Left colon (tissue), 2 donors: ENCODE measurements at places on chromosomes 12 and 14. TPM values are rescaled to one million over a fixed set of nuclear protein-coding genes. Genes with fewer than 3 reads are reported as not detected.

DNA sequence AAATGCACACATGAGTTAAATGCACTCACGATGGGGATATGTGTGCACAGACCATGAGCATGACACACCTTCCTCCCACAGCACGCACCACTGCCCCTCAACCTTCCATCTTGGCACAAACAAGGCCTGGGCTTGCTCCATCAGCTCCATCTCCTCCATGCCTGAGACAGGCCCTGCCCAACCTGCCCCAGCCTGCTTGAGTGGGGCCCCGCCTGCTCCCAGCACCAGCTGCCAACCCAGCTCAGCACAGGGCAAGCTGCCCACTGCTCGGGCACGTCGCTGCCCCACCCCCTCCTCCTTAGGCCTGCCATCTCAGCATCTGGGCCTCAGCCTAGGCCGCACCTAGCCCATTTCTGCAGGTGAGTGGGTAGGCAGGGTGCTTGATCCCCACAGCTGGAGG, 27.6 kb upstream of the KRT78 start:
- peak; percentile 81 for DNase-seq

DNA sequence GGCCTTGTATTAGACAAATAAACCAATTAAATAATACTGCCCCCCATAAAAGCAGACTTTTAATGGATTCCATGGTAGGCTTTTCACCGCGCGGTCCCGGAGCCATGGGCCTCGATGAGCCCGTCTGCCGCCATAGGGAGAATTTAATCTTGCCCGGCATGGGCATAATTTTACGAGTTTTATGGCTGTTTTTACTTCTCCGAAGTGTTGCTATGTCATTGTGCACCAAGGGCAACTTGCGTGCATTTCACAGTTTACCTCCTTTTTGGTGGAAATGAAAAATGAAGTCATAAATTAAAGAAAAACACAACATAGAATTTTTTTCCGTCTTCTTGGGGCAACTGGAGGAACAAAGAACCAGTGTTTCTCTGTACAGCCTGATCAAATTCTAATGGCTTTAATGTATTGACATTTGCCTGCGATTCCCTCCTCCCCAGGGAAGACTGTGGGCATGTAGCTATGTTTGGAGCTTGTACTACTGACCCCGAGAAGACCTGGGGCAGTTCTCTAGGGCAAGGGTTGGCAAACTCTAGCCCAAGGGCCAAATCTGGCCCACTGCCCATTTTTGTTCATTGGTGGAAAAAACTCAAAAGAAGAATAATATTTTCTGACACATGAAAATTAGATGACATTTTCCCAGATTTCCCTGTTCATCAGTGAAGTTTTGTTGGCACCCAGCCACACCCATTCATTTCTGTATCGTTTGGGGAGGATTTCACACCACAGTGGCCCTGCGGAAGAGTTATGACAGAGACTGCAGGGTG, 142.7 kb downstream of the CHST11 start:
- DNase-seq, result no peak

- no peak for DNase-seq
Observed at GRCh38 chr12:27896419-27896990, 76.0 kb downstream of the PTHLH start.

DNA sequence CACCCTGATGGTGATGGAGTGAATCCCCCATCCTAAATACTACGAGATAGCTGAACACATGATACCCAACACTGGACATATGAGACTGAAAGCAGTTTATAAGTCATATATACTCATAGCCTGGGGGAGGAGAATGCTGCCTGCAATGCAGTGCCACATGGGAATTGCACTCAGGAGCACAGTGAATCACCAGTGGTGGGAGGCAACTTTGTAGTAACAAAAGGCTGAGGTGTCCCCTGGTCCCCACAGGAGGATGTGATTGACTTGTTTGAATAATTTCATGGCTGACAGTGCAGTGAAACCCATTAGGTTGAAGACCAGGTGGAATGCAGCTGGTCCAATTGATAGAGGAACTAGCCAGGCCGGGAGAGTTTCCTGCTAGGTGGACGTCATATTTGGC, 20.2 kb downstream of the CCDC38 start:
- no peak for DNase-seq

DNA sequence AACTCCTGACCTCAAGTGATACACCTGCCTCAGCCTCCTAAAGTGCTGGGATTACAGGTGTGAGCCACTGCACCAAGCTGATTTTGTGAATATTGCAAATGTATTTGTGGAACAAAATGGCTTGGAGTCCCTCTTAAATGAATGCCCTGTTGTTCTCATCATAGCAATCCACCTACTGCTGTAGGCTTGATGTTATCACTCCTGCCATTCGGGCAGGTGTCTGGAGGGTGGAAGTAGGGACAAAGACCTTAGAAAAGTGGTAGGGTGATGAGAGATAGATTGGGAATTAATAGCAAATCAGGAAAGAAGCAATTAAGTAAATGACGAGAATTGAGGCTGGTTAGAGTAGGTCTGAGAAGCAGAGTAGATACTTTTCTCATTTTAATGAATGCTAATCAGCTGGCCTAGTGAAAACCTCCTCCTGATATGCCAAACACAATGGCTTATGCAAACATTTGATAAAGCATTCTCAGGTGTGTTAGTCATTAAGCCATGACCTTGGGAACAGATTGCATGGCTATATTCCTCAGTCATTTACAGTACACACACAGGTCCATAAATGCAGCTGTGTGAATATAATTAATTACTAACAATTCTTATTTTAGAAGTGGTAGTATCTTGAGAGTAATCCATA, 60.5 kb upstream of the USP44 start:
- no peak for DNase-seq

- DNase-seq, result no peak
Observed at GRCh38 chr12:110270125-110270962, 10.7 kb upstream of the ATP2A2 start.

- no peak for DNase-seq
Observed at GRCh38 chr14:91284791-91285548, 40.5 kb upstream of the GPR68 start.

DNA sequence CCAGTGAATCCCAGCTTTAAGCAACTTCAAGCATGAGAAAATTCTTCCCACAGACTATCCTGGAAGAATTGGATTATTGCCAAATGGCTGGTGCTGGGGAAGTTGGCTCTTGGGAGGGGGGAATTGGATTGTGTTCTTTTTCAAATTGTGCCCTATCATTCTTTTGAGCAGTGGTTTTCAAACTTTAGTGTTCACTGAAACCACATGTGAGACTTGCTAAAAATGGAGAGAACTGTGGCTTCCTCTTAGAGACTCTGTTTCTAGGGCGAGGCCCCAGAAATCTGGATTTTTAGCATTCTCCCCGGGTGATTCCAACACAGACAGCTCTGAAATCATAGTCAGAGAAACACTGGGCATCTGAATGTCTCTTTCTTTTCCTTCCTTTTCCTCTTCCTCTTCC, 14.3 kb upstream of the OTUB2 start:
- DNase-seq, result no peak

DNA sequence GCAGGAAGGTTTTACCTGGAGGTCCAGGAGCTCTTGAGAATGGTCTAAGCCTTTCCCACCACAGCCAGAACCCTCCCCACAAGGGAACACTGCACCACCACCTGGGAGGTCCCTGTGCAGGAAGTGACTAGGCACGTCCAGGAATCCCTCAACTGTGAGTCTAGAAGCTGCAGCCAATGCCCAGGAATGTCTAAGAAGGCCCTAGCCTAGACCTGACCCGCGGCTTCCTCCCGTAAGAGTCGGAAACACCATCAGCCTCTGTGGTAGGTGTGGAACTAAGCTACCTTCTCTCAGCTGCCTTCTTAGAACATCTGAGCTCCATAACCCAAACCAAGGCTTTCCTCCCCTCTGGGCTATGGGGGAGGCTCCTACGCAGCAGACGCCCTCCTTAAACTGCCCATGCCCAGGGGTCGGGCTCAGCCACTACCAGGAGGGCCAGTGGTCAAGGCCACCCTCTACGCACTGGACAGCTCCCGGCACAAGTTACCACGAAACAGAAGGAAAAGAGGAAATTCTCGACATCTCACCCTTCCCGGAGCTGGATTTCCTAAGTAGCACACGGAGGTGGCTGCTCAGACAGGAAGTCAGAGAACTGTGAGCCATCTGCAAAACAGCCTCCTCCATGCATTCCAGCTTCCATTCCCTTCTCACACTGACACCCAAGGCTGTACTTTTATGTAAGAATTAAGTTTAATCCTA, 25.5 kb downstream of the ZFYVE21 start:
- no peak for DNase-seq

- no peak for DNase-seq
Observed at GRCh38 chr12:6938353-6939190, 5.0 kb upstream of the RNU7-1 start.

- DNase-seq, result no peak
Observed at GRCh38 chr14:54652605-54653052, 85.7 kb downstream of the SAMD4A start.

DNA sequence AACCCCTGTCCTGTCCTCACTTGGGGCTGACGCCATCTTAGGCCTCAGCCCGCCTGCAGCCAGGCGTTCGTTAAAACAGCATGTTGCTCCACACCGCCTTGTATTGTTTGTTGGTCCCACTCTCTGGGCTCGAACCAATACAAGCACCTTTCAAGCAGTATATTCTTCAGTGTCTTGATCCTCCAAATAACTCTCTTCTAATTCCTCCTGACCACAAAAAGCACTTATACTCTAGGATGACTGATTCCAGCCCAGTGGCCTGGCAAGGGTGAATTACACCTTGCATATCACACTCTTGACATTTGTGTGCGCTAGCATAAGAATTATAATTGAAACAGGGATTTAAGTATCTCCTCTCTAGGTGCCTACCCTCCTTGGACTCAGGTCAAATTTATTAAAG, 7.1 kb downstream of the CCER1 start:
- DNase-seq, result no peak

DNA sequence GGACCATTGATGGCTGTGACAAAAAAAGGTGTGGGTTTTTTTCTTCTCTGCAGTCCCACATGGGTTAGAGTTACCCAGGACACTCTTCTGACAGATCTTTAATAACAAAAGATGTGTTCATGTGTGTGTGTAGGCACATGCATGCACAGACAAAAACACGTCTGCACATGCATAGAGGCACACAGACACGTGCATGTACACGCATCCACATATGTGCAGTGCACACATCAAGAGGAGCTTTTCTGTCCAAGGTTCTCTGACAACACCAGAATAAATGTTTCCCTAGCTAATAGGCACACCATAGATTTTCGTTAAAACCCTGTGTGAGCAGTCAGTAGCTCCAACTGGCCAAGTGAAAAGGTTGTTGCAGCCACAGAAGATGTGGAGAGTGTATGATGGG, 2.8 kb upstream of the MYL2 start:
- no peak for DNase-seq

GRCh38 chr12:24020397-24021163, 71.1 kb upstream of the SOX5 start:
- DNase-seq, result no peak

- DNase-seq, result no peak
Observed at GRCh38 chr12:18363321-18363720, 102.0 kb downstream of the PIK3C2G start.

GRCh38 chr12:115129727-115130126, 445.8 kb upstream of the TBX3 start:
- no peak for DNase-seq

GRCh38 chr14:35822501-35822900, 3.6 kb upstream of the BRMS1L start:
- DNase-seq, result no peak

GRCh38 chr12:2752676-2753371, 41.9 kb upstream of the FKBP4 start:
- peak; percentile 87 for DNase-seq

DNA sequence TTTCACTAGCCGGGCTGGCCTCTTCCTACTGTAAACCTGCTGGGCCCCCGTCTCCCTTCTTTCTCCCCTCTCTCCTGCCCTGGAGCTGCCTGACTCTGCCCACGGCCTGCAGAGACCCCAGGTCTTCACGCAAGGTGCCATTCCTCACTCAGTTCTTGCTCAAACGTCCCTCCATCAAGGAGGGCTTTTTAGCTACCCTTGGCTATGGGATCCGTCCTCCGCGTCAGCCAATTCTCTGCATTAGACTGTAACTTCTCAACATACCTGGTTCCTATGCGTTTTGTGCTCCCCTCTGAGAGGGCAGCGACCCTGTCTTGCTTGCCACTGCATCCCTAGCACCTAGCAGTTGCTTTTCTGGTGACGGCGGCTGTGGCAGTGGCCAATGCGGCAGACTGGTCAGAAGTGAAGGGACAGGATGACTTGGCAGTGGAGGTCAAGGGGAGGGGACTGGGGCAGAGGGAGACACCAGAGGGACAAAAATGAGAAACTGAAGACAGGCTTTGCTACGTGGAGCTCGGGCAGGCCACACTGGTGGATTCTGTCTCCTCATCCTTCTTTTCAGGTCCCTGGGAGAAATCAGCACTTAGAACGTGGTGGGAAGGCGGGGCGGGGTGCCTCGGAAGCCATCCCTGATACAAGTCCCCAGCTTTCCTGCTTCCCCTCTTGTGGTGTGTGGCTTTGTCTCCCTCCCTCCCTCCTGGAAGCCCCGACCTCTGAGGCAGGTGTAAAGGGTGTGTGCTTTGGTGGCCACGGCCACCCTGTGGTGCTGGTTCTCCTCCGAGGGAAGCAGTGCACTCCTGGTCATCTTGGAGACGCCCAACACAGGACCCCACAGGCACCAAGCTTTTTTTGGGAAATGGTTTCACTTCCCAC, 1.8 kb downstream of the B3GNT4 start:
- no peak for DNase-seq

The KLRC2 gene
- total RNA-seq, result 1.7 TPM

The BMAL2 gene
- 4.3 TPM for total RNA-seq

The CD4 gene
- total RNA-seq, result 18.1 TPM

The ZC2HC1C gene
- 4.8 TPM for total RNA-seq

The EIF2S3B gene
- 2.1 TPM for total RNA-seq
